ENCODE measurements at places on chromosomes 1 and 21.

DNA sequence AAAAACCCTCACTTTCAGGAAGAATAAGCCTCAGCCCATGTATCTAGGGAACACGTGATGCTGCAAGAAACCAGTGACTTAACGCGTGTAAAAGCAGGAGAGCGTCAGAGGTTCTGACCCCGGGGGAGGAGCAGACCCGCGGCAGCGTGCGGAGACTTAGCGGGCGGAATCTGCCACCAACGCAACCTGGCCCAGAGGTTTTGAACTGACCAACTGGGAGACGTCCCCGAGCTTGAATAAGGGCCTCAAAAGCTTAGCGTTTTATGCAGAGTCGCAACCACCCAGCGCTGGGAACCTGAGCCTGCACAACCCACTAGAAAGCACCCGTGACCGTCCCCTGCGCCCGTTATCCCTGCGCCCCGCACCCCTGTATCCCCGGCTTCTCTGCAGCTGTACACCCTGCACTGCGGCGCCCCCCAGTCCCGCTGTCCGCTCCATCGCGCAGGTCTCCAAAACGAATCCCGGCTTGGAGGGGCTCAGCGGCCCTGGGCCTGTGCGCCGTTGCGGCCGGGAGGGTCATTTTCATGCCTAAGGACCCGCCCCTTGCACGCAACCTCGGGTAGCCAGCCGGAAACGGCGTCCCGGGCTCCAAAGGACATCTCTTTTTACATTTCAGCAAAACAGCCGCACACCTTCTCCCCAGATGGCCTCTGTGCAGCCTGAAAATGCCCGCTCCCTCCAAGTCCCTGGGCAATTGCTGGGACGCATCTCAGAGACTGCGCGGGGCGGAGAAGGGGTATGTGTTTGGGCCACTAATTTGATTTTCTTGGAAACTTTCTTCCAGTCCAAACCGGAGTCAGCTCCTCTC, 29.4 kb upstream of the TRIM17 start:
- peak; percentile 44 for DNase-seq

GRCh38 chr1:78126506-78126905, 80.7 kb downstream of the GIPC2 start:
- no peak for DNase-seq

DNA sequence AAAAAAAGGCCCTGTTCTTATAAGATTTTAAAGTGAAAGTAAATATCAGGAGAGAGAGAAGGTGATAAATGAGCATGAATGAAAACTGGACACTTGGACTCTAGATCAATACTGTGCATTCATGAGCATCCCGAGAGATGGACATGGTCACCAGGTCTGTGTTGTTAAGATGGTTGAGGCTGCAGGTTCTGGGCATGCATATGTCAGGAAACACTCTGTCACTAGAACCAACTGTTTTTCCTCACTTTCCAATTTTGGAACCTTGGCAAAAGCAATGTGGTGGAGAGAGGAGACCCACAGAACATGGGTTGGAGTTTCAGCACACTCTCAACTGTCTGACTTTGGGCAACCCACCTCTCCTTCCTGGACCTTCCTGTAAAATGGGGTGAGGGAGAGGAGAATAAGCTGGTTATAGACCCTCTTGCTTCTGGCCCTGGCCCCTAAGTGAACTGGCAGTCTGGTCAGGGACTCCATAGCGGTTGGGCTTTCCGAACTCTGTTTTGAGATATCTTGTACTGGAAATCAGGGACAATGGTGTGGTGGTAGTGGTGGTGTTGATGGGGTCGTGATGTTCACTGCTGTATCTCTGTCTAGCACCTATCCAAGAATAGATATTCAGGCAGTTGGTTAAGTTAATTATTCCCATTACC, 4.2 kb downstream of the MAN1C1 start:
- no peak for DNase-seq

DNA sequence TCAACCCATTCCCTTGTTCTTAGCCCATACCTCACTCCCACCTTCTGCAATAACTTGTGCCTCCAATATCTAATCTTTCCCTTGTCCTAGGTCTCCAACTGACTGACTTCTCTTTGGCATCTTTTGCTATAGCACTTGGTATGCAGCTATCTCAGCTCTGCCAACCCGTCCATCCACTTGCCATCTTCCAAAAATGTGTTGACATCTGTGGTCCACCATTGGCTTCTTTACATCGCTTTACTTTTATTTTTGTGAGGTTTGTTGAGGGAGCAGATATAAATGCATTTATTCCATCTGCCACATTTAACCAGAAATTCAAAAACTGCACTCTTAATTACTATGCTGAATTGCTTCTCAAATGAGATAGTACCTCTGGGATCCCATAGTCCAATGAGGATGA, 24.9 kb upstream of the PSMB2 start:
- no peak for DNase-seq

GRCh38 chr1:171313319-171313834, 606 bp upstream of the FMO4 start:
- no peak for DNase-seq

GRCh38 chr1:156232201-156232894, 9.6 kb upstream of the BGLAP start:
- no peak for DNase-seq

DNA sequence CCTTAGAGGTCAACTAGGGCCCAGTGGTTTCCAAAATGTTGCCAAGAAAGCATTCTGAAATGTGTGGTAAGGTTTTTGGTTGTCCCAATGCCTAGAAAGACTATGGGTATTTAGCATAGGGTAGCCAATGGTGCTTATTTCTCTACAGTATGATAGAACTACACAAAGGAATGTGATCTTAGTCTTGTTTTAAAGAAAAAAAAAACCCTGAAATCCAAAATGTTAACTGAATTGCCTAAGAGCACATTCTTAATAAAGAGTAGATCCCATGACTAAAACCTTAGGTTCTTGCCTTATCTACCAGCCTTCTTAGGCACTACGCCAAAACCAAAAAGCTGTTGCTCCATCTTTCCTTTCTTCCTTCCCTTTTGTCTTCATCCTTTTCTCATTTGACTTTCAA, 428.2 kb downstream of the MRPL39 start:
- no peak for DNase-seq

DNA sequence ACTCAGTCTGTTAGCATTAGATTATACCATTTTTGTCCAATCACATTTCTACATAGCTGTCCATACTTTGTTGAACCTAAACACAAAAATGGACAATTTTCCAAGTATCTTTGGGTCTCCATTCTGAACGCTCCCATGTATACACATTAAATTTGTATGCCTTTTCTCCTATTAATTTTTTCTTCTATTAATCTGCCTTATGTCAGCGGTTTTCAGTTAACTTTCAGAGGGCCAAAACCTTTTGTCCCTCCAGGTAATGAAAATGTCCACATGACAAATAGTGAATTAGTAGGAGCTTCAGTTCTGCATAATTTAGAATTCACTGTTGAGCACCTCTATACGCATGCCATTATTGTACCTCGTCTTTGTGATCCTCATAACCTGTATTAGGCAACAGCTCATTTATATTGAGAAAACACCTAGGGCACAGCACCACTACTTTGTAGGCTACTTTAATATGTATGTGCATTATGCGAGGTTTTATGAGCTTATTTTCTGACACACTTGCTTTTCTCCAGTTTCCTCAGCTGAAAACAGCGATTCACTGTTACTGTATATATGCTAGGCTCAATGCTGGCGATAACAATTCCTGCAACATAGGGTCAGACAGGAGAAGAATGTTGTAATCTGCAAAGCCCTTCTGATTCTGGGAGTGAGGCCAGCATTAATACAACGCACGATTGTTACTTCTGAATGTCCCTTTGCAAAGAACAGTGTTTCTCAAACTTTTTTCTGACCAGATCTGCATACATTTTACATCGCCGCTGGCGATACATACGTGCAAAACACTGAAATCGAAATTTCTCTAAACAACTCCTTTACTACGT, 1.1 kb upstream of the ABCD3 start:
- DNase-seq: no peak

DNA sequence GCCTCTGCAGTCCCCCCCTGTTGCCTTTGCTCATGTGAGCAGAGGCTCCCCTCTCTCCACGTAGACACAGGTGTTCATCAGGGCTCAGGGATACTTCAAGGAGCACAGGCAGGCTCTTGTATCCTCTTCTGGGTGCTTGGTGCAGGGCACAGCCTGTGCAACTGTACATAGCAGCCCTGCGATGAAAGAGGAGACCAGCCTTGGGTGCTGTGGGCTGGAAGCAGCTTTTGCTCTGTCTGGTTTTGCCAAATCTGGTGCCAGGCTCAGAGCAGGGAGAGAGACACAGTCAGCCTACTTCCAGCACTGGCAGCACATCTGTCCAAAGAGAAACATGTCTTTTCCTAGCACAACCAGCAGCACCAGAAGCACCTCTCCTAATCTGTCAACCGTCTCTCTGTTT, 132.1 kb downstream of the ETS2 start:
- no peak for DNase-seq

DNA sequence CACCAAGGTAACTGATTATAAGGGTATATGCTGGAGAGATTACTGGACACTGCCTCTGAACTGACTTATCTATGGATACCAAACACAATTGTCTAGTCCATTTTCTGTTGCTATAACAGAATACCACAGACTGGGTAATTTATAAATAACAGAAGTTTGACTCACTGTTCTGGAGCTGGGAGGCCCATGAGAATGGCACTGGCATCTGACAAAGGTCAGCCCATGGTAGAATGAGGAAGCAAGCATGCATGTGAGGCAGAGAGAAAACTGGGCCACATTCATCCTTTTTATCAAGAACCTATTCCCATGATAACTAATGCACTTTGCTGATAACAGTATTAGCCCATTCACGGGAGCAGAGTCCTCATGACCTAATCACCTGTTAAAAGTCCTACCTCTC, 37.4 kb downstream of the FCER1A start:
- DNase-seq: no peak

DNA sequence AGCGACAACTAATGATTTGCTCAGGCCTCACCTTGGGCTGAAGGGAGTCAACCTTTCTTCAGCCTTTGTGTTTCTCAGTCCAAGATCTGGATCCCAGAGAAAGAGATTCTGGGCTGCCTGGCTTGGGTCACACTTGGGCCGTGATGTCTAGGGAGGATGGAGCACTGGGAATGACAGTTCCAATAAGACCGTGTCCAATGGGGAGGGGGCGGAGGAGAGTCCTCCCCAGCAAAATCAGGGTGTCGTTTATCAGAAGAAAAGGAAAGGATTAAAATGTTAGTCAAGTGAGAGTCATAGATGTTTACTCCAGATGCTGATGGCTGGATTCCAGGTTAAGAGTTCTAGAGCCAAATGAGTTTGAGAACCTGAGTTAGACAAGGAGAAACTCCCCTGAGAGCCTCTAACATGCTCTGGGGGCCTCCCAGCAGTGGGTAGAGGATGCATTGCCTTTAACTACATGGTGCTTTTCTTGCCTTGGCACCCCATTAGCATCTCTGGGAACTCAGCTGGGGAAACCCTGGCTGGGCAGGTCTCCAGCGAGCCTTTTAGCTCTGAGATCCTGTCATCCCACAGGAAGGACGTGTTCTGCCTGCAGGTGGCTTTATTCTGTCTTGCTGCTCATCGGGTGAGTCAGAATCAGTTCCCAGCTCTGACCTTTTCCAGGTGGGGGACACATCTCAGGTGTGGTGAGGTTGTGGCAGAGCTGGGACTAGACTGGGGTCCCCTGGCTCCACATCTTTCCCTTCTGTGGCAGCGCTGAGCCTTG, 22.2 kb downstream of the NIPAL3 start:
- DNase-seq: no peak

DNA sequence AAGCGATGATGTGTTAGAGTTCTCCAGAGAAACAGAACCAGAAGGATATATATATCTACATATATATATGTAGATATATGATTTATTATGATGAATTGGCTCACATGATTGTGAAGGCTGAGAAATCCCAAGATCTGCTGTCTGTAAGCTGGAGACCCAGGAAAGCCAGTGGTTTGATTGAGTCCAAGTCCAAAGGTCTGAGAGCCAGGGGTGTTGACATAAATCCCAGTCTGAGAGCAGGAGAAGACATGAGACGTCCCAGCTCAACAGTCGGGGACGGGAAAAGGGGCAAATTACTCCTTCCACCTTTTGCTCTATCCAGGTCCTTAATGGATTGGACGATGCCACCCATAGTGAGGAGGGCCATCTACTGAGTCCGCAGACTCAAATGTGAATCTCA, 126.6 kb downstream of the PRDM2 start:
- DNase-seq: no peak

- no peak for DNase-seq
These were observed 22.1 kb upstream of the POU2F1 start for GRCh38 chr1:167198518-167199133.

DNA sequence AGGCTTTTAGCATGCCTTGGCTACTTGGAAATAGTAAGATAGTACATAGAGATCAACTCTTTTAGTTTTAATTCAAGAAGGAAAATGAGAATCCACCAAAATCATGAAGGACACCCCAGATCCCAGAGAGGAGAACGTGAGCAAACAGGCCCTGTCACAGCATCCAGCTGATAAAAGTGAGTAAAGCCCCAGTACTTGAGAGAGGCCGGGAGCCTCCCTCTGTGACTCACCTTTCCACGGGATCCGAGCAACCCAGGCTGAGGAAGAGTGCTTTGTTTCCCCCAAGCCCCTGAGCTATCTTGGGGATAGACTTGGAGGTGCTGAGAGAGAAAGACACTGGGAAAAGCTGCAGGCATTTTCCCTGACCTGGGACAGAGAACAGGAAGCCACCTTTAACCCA, 238.6 kb downstream of the DUSP10 start:
- DNase-seq: no peak

DNA sequence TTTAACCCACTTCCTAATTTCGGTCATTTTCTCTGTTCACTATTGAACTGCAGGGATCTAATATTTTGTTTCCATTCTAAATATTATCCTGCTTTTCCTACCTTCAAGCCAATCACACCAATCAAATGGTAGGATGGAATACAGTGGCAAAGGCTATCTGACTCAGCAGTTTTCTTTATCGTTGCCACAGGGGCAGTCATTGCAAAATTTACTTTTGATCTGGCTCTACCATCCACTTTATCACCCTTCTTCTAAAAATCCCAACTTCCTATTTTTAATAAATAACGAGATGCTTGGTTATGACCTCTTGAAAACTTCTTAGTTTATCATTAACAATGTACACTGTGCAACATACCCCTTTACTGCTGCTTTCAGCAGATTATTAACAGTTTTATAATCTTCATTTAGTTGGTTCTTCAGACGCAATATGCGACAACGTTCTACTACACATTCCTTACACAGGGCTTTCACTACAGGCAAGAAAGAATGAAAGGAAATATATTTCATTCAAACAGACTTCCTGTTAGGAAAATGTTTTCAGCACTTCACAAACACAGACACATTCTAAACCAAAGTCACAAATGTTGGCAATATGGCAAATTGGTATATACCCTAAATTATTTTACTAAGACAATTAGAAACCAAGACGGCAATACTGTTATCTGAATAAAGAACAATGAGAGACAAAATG, 52.3 kb upstream of the RAP1GAP start:
- peak; percentile 39 for DNase-seq

DNA sequence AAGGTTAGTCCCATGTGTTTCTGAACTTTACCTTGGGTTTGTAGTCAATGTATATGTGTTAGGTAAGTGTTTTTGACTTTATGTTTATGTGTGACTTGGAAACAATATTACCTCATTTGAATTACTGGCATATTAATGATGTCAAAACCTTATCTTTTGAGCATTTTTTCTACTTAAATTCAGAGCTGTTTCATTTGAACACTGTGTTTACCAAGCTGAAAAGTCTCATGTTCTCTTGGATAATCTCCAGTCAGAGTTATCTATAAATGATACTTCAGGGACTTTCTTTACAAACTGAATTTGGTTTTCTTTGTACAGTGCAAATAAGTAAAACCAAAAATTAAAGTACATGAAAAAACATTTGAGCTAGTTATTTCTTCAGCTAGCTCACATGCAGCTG, 30.0 kb downstream of the ADAMTS1 start:
- no peak for DNase-seq

GRCh38 chr1:64864018-64864940, 102.1 kb downstream of the JAK1 start:
- DNase-seq: peak; percentile 96

- DNase-seq: no peak
These were observed 7.1 kb downstream of the LGR6 start for GRCh38 chr1:202200669-202201068.
